ENCODE measurements at places on chromosomes 3 and 15.

DNA sequence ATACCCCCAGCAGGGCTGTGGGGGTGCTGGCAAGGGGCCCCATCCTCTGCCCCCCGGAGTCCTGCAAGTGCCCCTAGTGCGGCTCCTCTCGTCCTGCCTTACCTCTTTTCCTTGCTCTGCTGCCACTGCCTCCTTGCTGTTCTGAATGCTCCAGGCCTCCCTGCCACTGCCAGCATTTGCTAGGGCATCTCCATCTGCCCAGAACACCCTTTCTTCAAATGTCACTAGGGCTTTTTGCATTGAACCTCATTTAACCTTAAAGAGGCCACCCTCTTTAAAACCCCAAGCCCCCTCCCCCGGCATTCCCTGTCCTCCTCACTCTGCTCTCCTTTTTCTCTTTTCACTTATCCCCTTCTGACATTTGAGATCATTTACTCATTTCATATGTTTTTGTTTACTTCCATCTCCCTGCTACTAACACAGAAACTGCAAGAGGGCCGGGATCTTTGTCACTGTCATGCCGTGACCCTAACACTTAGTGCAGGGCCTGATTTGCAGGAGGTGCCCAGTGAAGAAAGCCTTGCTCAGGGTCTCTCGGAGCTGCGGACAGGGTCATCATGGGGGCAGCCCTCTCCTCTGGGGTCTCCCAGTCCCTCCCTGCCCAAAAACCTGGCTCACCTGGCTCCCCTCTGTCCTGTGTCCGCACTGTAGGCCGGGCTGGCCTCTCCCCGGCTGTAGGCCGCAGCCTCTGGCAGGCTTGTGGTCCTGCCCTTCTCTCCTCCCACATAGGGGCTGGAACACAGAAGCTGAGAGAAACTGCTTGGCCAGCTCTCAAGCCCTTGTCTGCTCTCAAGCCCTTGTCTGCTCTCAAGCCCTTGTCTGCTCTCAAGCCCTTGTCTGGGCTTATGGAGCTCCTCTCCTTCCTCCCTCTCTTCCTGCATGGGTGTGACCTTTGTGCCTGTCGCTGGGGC, at the start of gene ACOX2:
Gene ACOX2, minus strand, starts transcription at position 690 of the 911 bp plus-strand sequence. CDS start 2,084 bp downstream, outside the sequence.
- no peak for DNase-seq

- DNase-seq = no peak
Observed at GRCh38 chr15:68310178-68310803, 32.7 kb downstream of the FEM1B start.

- no peak for DNase-seq
Observed at GRCh38 chr15:100973351-100974111, 54.4 kb downstream of the LRRK1 start.

DNA sequence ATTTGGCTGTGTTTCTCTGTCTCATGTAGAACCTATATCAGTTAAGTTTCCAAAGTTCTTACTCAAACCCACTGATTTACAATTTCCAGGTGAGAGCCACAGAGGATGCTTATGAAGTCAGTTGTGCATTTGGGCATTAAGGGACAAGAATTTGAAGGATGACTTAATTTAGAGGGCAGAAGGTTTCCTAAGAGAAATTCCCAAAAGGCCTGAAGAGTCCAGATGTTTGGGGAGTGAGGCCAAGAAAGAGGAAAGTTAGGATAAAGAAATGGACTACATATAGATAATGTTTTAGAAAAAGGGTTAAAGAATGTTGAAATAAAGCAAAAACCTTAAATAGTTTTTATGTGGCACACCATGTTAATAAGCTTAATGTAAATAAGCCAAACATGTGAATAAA, 338.7 kb upstream of the GRM7 start:
- no peak for DNase-seq

DNA sequence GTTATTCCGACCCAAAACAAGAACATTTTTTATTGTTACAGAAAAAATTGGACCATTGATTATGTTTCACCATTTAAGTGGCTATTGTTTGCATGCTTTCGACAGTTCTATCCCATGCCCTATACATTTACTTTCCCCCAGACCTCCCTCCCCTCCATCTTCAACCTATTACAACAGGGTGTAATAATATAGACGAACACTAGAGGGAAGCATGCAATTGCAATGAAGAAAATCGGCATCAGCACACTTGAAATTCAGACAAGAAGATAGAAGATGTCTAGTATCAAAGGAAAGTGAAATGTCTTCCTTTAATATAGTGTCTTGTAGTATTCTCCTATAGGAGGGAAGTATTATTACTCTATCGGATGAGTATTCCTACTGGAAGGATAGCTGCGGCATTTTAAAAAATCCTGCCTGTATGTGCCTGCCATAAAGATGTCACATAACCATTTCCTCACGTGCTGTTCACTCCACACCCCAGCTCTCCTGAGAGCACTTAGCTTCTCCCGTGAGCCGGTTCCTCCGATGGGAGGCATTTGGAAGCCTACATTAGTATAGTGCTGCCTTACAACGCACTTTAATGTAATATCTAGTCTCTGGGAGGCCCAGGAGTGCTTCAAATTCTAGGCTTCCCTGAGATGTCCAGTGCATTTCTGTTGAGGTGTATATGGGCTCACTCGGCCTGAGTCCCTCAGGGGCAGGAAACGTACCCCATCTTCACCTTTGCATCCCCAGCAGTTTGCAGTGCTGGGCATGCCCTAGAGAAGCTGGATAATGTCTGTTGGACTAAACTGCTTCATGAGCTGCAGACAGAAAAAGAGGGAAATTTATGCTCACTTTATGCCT, 17.8 kb upstream of the ERICH6 start:
- DNase-seq = peak; percentile 80

- no peak for DNase-seq
Observed at GRCh38 chr3:127707851-127708411, 35.2 kb downstream of the ABTB1 start.

GRCh38 chr3:123025642-123026521, 1.7 kb downstream of the SEMA5B start:
- DNase-seq = no peak

GRCh38 chr15:77187751-77188464, 117.0 kb upstream of the TSPAN3 start:
- no peak for DNase-seq

DNA sequence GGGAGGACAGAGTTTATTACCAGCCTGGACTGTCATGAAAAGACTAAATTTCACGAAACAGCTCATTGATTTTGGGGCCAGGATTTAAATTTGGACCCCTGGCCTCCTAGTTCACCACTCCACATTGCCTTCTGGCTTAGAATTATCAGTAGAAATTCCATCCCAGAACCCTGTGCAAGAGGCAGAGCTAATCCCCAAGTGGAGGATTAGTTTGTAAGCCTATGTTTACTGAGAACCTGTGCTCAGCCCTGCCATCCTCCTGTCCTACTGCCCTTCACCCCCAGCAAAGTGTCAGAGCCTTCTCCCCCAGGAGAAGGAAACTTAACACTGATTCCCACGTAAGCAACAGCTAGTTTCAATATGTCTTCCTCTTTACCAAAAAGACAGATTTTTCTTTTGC, 99.4 kb downstream of the SST start:
- no peak for DNase-seq

DNA sequence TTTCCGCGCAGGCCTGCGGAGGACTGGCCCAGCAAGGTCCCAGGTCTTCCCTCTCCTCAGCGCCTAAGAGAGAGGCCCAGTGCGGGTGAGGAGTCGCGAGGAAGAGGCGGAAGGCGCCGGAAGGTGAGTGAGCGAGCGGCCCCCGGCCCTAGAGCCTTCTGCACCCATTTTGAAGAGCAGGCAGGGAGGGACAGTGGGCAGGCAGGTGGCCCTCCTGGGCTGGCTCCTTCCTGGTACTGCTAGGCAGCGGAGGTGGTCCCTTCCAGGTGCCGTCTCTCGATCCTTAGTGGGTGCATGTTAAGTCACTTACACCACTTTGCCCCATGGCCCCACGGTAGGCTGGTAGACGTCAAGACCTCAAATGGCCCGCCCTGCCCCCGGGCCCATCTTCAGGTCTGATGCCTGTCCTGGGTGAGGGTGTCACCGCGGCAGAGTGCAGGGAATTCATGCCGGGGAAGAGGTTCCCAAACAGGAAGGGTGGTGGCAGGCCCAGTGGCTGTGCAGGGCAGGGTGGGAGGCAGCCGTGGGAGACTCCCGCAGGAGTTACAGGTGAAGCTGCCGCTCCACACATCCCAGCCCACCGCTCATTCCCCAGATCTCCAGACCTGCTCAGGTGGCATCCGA, 14.4 kb downstream of the PAK6 start:
- no peak for DNase-seq

DNA sequence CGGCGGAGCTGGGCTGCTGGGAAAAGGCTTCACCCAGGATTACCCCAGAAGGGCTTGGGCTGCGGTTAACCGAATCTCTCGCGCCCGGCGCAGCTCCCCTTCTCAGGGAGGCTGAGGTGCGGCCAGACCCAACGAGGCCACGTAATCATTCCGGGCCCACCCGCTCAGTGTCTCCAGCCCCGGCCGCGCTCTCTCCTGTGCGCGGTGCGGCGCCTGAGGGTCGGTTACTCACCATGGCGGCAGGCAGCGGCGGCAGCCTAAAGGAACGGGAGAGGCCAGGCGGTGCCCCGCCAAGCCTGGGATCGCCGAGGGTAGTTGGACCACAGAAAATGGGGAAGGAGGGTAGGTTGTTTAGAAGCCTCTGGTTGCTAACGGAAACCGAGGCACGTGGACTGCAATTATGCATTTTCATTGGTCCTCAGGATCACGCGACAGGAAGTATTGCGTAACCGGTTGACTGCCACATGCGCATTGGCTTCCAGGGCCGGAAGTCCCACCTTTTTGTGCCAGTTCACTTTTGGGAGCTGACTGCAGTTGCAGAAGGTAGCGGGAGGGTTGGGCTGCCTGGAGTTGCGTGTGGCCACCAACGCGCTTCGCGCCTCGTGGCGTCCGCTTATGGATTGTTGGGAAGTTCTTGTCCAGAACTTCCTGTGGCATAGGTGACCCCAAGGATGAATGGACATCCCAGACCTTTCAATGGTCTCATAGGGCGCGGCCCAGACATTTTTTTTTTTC, at the start of gene LZTFL1:
Gene LZTFL1, minus strand, starts transcription at position 363 of the 735 bp plus-strand sequence. Its CDS starts 128 bp downstream, at position 235.
- peak; percentile 75 for DNase-seq
